Activated CD4-positive, alpha-beta T cell treated with anti-CD3 and anti-CD28 coated beads for 4 hours (primary cell): ENCODE measurements at places on chromosomes 6 and 20.

DNA sequence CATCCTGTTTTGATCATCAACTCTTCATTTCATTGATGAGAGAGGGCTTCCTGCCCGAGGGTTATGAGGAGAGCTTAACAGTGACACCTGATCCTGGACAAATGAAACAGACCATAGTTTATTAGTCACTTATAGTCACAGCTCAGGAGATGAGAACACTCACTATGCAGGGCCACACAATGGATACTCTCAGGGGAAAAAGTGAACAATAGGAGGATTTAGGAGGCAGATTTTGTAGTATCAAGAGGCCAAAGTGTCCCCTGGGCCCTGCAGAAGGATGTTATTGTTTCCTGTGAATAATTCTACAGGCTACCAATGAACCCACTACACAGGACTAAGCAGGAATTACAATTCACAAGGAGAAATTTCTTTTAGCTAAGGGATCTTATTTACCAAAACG is 772.8 kb upstream of the MAN1A1 start:
- DNase-seq = no peak

- no peak for DNase-seq
Observed at GRCh38 chr20:50533464-50533863, 23.3 kb downstream of the PTPN1 start.

GRCh38 chr6:35566794-35567193 is 54.1 kb upstream of the TULP1 start:
- DNase-seq = no peak

- DNase-seq = no peak
Observed at GRCh38 chr6:165769401-165769800, 106.4 kb upstream of the PDE10A start.

GRCh38 chr6:169289619-169290339 is 36.1 kb upstream of the THBS2 start:
- no peak for DNase-seq

- DNase-seq = no peak
Observed at GRCh38 chr6:16048221-16048620, 80.7 kb upstream of the MYLIP start.

GRCh38 chr6:21299216-21299615 is 294.3 kb upstream of the SOX4 start:
- no peak for DNase-seq

- no peak for DNase-seq
Observed at GRCh38 chr20:43650997-43651525, 15.9 kb upstream of the MYBL2 start.

GRCh38 chr6:132247381-132248159 is 153.7 kb downstream of the MOXD1 start:
- DNase-seq = no peak
